Stimulated activated CD8-positive, alpha-beta memory T cell treated with anti-CD3 and anti-CD28 coated beads, Interleukin-12 subunit alpha, Interleukin-12 subunit beta, amount 100 ng/mL, for 4 hours (primary cell): ENCODE measurements at places on chromosomes 6 and 20.

DNA sequence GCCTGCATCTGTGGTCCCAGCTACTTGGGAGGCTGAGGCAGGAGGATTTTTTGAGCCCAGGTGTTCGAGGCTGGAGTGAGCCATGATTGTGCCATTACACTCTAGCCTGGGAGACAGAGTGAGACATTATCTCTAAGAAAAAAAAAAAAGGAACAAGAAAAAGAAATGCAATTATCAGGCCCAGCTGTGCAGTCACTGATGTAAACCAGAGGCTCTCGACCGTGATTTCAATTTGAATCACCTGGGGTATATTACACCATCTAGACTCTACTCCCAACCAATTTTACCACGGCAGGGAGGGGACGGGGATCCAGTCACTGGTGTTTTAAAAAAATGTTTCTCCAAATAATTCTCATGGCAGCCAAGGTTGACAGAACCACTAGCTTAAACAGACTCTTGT, 48.8 kb upstream of the NKX2-2 start:
- no peak for DNase-seq

- DNase-seq = no peak
Measured at GRCh38 chr6:3603340-3604130, 146.7 kb upstream of the SLC22A23 start.

DNA sequence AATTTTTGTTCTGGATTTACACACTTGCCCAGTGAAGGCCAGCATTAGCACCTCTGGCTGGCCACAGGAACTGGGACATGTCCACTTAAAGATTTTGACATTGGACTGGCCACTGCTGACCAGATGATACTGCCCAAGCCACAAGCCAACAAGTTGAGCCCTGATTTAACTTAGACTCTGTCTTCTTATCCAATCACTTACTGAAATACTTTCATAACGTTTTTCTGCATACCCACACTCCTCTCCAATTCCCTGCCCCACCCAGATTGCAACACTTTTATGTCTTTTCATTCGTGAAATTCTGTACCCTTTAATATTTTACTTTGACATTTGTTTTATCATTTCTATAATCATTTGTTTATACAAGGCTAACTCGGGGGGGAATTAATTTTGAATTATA, 170.3 kb upstream of the TAB2 start:
- no peak for DNase-seq

DNA sequence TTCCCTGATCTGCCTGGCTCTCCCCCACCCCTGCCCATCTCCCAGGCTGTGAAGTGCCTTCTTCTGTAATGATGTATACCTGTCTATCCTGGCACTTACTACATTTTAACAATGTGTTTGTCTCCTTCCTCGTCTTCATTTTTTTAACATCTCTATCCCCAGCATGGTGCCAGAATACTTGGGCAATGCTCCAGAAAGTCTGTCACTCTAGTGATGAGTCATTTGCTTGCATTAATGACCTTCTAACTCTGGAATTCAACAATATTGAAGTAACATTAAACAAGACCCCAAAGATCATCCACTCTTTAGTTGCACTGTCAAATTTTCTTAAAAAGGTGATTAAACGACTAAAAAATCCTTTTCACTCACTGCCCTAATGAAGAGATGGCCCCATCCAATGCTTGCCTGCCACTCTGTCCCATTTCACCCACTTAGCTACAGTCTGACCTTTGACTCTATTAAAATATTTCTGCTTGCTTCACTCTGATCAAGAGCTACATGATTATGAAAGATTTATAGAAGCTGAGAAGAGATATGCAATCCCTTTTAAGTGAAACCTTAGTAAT, 7.7 kb upstream of the KLHL31 start:
- DNase-seq = no peak

GRCh38 chr6:55281215-55281614, 46.1 kb upstream of the GFRAL start:
- no peak for DNase-seq

GRCh38 chr6:32148289-32149091, 3.2 kb downstream of the PRRT1 start:
- DNase-seq = peak; percentile 38

GRCh38 chr6:56024931-56025330, 149.5 kb upstream of the BMP5 start:
- no peak for DNase-seq

DNA sequence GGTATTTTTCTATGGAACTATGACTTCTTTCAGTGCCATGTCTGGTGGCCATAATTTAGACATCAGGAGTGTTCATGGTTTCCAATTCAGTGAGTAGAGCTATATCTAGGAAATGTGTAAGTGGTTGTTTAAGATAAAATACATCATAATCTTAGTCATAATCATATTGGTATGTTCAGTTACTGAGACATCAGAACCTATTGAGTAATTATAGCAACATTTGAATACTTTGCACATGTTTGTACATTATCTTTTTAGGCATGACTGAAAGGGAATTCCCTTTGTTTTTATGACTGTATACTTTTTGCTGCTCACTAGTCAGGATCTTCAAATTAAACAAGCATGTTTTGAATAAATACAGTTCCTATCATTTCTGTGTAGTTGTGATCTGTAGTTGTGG, 64.0 kb downstream of the STXBP5 start:
- no peak for DNase-seq

DNA sequence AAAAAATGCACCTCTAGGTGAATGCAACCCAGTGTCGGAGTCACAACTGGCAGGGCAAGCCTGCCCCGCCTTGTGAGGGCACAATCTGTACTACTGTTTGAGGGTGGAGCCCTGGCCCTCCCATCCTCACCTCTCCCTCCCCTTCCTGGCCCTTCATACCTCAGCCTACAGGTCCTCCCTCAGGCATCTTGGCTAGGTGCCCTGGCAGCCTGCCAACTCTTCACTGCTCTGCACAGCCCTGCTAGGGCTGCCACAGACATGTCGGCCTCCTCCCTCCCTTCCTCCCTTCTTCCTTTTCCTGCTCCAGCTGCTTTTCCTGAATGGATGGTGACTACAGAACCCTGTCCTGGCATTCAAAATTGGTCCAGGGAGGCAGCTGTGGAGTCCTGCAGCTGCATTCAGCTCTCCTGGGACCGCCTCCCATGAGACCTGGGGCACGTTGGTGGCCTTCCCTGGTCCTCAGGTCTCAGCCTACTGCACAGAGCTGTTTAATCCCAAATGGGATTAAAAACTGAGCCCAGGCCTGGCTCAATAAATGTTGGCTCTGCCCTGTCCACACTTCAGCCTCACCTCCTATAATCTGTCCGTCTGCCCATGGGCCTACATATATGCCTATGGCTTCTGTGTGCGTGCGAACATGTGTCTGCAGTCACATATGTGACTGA, 52.7 kb downstream of the CDH22 start:
- DNase-seq = no peak

DNA sequence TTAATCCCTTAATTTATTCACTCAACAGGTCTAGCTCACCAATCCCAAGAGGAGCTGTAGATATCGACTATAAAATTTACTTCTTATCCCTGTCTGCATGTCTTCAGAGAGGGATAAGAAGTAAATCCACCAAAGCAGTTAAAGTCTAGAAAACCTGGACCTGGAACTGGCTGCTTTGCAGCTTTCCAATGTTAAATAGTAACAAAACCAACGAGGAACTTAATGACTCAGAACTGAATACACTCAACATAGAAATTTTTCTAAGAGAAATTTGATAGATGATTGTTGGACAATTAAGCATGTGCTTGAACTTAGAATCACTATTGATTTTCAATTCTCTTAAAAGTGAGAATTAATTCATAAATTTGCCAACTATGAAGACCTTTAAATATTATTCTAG, 11.5 kb upstream of the TMEM244 start:
- DNase-seq = no peak

GRCh38 chr6:30340589-30341054, 4.3 kb upstream of the RPP21 start:
- DNase-seq = no peak

DNA sequence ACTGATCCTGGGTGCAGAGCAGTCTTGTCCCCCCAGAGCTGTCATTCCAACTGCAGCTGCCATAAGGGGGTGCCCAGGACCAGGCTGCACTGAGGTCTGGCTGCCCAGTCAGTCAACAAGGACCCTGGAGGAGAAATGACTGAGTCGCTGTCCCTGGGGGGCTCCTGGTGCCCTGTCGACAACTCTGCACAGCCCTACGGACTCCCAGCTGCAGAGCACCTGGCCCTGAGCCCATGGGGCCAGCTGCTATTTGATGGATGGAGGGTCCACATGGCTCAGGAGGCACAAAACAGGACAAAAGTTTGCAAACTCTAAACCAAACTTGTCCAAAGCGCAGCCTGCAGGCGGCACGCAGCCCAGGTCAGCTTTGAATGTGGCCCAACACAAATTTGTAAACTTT, 46.3 kb upstream of the RPS6KA2 start:
- DNase-seq = no peak

DNA sequence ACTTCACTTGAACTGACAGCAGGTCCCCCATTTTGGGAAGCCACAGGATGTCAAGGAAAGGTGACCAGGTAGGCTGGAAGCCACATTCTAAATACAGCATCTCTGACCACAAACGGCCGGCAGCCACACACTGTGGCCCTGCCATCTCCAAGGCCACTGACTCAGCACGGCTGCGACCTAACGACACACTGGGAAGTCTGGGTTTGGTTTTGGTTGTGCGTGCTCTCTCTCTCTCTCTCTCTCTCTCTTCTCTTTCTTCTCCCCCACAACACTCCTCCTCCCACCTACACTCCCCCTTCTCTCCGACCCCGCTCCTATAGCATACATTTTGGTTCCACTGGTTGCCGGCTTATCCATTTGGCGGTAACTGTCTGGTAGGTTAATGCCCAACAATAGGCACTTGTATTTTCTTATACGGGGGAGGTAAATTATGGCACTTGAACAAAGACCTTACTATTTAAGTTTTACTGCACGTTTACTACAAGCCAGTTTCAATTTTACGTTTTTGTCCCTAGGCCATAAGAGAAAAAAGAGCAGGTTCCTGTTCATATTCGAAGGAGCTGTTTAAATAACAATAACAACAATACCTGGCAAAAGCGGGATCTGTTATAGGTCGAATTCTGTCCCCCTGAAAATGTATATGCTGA, 103.6 kb downstream of the GMDS start:
- no peak for DNase-seq

DNA sequence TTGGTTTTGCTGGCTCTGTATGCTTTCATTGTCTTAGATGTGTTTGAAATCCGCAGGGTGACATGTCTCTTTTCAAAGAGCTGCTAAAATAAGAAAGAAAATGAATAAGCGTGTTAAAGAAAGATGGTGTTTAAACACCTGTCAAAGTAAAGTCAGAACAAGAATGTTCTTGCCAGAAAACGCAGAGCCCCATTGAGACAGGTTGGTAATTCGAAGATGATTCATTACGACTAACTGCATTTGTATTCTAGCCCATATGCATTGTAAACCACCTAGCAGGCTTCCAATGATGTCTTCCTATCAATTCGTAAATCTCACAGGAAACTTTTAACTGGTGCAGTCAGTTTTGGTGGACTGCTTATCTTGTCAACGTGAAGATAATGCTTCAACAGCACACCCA, 16.8 kb downstream of the PHACTR2 start:
- DNase-seq = no peak

DNA sequence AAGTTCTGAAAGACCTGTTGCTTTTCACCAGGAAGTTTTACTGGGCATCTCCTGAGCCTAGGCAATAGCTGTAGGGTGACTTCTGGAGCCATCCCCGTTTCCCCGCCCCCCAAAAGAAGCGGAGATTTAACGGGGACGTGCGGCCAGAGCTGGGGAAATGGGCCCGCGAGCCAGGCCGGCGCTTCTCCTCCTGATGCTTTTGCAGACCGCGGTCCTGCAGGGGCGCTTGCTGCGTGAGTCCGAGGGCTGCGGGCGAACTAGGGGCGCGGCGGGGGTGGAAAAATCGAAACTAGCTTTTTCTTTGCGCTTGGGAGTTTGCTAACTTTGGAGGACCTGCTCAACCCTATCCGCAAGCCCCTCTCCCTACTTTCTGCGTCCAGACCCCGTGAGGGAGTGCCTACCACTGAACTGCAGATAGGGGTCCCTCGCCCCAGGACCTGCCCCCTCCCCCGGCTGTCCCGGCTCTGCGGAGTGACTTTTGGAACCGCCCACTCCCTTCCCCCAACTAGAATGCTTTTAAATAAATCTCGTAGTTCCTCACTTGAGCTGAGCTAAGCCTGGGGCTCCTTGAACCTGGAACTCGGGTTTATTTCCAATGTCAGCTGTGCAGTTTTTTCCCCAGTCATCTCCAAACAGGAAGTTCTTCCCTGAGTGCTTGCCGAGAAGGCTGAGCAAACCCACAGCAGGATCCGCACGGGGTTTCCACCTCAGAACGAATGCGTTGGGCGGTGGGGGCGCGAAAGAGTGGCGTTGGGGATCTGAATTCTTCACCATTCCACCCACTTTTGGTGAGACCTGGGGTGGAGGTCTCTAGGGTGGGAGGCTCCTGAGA, at the start of gene HFE:
Gene HFE, plus strand, starts transcription at position 146 of the 832 bp plus-strand sequence. Its CDS starts 12 bp downstream, at position 158.
- DNase-seq = peak; percentile 6

DNA sequence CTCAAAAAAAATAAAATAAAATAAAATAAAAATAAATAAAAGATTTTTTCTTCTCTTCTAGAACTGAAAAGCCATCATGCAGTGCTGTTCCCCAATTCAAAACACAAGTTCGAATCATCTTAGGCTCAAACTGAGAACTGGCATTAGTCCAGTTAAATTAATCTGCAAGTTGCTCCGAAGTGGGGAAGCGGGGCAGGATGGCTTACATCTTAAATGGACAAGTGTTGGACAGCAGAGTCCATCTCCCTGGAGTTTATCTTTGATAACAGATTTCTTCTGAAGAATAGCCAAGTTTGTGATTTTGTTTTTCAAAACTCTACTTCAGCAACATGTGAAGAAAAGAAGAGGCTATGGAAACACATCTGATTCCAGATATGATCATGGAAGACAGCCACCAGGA, 111.3 kb upstream of the ASF1A start:
- DNase-seq = no peak

DNA sequence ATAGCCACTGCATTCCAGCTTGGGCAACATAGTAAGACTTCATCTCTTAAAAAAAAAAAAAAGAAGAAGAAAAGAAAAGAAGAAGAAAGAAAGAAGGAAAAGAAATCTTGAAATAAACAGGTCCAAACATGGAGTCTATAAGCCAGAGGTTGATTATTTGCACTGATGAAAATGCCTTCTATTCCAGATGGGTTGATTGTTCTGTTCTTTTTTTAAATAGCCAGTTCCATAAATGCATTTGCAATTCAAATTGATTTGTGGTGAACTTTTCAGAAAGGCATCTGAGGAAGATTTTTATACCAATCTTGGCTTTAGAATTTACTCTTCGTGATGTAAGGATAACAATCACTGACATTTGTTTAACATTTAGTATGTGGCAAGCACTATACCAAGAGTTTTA, 243.8 kb upstream of the PLN start:
- no peak for DNase-seq

DNA sequence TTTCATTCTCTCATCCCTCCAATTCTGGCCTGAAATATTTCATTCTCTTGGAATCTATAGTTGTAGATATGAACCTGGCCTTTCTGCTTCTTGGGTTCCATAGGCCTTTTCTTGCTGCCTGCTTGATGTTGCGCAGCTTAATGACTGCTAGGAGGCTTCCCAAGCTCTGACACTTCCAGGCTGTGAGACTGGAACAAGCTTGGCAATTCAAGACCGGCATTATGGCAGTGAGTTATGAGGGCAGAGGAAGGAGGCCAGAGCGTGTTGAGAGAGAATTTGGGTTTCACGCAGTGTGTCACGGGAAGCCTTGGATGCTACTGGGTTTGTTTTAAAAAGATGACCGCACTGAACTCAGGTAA, 948 bp upstream of the DNAJC5 start:
- no peak for DNase-seq
